Central memory CD4-positive, alpha-beta T cell (primary cell): ENCODE measurements at places on chromosomes 7 and 10.
A peak's percentile ranks its signal among the peaks of the same experiment; 100 is the strongest.

DNA sequence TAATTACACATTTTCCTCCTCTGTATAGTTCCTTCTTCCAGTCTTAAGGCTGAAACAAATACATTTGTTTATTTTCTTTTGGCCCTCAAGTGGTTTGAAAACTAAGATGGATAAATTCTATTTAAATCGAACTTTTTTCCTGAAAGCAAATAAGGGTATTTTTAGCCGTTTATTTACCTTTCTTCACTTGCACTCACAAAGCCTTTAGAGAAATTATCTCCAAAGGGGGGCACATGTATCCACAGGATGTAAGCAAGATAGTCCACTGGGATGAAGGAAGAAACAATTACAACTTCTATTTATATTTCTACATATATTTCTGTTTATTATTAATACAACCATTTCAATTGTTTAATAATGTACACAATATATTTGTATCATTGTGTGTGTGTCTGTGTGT lies 10.2 kb downstream of the CPA4 start:
- DNase-seq: no peak

- no peak for DNase-seq
Observed at GRCh38 chr7:105840981-105841749, 35.2 kb downstream of the ATXN7L1 start.

DNA sequence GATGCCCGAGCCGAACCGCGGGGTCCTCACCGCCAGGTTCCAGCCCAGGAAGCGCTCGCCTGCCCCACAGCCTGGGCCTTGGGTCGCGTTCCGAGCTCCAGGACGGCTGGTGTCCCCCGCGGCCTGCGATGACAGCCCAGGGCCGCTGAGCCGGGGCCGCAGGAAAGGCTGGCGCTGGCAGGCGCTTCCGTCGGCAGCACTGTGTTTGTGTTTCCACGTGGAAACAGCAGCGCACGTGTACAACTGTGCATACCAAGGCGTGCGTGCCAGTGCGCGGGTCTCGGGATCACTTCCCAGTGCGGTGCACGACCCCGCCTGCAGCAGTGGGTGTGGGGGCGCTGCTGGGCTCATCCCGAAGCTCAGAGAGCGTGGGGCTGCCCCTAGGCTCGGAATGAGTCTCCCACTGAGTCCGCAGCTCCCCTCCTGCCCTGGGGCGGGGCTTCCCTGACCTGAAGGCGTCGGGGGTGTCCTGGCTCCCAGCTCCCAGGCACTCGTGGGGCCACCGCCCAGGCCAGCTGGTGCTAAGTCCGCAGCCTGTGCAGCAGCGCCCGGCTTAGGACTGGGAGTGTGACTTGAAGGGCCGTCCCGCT lies 17.2 kb downstream of the AP5Z1 start:
- DNase-seq: no peak

GRCh38 chr10:28810057-28810870 lies 132.9 kb downstream of the BAMBI start:
- DNase-seq: no peak

DNA sequence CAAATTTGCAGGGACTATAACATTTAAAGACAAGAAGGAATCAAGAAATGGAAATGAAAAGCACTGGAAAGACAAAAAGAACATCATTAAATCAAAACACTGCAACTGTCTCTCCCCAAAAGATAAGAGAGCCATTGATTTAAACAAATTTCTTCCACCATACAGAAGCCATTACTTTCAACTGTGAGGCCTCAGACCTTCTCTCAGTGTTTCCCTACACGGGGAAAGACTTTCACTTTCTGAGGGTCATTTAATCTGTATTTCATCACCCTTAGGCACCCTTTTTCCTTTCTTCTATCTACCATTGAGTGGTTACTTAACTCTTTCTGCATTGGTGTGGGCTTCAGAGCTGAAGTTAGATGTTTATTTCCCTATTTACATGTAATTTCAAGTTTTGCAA lies 47.5 kb downstream of the CCDC172 start:
- no peak for DNase-seq

DNA sequence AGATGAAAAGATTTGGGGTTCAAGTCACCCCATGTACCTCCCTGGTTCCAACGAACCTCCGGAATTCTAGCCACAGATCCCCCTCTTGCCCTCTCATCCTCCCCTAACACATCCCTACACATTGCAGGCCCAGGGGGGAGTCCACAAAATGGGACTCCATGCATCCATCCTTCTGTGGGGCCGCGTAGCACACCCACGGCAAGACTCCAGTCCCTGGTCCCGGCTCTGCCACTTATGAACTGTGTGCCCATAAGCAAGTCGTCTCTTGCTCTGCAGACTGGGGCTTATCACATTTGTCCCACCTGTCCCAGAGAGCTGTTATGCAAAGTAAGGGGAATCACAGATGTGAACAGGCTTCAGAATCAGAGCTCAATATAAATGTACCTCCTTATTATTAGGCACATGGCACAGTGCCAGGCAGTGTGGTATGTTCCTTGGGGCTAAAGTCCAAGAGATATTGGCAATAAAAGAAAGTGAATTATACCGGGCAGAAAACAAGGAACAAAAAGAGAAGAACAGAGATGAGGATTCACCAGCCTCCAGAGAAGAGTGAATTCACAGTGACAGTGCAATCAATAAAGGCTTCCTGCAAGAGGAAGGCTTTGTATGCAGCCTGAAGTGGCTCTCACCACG lies 73.9 kb downstream of the KCNMA1 start:
- no peak for DNase-seq

GRCh38 chr7:14389595-14389994 lies 400.1 kb upstream of the ETV1 start:
- no peak for DNase-seq

DNA sequence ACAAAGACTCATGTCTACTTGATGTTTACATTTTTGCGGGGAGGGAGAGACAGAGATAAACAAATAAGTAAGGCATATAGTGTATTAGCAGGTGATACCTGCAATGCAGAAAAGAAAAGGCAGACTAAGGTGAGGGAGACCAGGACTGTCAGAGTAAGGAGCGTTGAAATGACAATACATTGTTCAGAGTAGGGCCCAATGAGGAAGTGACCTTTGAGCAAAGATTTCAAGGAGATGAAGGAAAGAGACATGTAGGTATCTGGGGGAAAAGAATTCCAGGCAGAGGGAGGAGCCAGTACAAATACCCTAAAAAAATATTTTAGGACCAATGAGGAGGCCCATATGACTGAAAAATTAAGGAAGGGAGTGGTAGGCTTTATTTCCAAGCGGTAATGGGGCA lies 162.7 kb upstream of the PRSS1 start:
- no peak for DNase-seq

- DNase-seq: no peak
Observed at GRCh38 chr10:131897297-131897899, 3.4 kb upstream of the PPP2R2D start.

GRCh38 chr7:834277-834676 lies 2.0 kb downstream of the SUN1 start:
- no peak for DNase-seq

GRCh38 chr10:33306126-33306525 lies 28.3 kb downstream of the NRP1 start:
- no peak for DNase-seq

DNA sequence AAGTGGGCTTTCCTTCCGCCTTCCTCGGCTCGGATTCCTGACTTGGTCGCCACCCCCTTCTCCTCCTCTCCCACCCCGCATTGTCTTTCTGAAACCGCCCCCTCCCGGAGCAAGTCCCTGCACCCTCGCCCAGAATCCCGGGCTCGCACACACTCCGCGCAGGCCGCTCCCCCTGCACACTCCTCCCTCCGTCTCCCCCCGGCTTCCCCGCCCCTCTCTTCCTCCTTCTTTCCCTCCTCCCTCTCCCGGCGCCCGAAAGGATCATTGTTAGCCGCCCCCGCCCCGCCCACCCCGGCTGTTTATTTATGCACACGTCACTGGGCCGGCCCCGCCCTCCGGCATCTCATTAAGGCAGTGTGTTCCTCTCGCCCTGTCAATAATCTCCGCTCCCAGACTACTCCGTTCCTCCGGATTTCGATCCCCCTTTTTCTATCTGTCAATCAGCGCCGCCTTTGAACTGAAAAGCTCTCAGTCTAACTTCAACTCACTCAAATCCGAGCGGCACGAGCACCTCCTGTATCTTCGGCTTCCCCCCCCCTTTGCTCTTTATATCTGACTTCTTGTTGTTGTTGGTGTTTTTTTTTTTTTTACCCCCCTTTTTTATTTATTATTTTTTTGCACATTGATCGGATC lies at the start of gene TCF7L2:
Gene TCF7L2, plus strand, starts transcription at position 373 of the 633 bp plus-strand sequence. CDS start 510 bp downstream, outside the sequence.
- DNase-seq: peak; percentile 48

DNA sequence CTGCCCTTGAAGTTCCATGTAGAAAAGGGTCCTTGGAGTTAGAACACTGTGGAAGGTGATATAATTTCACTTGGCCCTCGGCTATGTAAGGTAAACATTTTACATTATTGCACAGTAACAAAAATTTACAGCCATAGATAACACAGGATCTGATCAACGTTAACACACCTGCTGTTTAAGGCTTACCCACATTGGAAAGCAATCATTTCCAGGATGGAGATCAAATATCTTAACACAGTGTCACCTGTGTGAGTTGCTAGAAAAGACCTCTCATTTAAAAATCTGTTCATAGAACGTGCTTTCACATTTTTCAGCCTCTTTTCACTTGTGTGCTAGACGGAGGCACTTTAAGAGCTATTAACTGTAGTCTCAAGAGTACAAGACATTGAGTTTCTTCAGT lies 1.9 kb downstream of the TMEM229A start:
- no peak for DNase-seq

- no peak for DNase-seq
Observed at GRCh38 chr7:27329909-27330308, 87.3 kb downstream of the EVX1 start.

- DNase-seq: no peak
Observed at GRCh38 chr10:114735946-114736345, 77.9 kb upstream of the ABLIM1 start.

GRCh38 chr10:132368881-132369635 lies 27.9 kb upstream of the PWWP2B start:
- no peak for DNase-seq

DNA sequence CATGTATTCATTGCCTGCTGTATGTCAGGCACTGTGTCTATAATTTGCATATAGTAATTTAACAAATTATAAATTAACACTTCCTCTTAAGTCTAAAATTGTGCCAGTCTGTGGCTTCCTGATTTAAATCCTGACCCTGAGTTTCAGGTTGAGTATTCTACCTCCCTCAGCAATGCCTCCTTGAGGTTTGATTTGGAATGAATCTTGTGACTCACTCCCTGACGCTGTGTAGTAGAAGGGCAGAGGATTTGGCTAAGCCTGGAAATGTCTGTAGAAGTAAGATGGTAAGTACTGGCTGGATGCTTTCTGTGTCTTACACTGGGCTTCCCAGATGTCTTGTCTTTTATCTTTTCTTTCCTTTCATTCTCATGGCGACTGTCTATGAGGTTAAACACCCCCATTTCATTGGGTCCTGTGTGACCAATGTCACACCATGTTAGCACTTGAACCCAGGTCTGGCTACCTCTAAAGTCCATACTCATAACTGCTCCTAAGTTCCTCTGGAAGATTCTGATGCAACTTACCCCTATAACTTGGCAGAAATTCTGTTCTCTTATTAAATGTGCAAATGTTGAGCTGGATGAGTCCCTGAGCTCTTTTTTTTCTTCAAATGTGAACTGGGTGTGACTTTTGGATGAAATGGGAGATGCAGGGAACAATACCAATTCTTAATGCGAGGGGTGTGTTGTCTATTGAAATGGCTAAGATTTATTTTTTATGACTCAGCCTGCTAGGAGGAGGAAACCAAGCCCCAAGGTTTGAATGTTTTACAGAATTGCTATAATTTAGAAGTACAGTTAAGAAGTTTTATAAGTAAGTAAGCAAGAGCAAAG lies 48.5 kb downstream of the PLCE1 start:
- no peak for DNase-seq

DNA sequence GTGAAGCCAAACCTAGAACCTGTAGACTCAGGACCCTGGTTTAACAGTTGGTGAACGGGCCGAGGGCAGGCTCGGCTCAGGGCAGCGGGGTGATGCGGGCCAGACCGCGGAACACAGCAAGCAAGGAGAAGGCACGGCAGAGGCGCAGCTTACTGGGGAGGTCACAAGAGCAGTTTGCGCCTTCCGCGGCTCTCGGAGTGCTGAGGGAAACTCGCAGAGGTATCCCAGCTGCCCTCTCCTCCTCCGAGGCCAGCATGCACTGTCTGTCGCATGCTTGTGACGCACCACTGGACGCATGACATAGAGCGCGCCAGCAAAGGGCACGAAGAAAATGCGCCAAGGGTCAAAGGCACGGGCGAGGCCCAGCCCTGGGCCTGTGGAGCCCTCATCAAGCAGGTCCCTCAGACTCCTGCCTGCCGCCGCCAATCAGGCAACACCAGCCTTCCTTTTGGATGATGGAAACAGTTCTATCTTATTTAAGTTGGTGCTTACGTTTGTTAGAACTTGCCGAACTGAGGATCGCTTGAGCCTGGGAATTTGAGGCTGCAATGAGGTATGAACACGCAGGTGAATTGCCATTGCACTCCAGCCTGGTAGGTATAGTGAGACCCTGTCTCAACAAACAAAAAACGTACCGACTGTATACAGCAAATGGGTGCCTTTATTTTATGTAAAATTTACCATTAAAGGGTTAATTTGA lies 574.3 kb upstream of the GHITM start:
- no peak for DNase-seq

DNA sequence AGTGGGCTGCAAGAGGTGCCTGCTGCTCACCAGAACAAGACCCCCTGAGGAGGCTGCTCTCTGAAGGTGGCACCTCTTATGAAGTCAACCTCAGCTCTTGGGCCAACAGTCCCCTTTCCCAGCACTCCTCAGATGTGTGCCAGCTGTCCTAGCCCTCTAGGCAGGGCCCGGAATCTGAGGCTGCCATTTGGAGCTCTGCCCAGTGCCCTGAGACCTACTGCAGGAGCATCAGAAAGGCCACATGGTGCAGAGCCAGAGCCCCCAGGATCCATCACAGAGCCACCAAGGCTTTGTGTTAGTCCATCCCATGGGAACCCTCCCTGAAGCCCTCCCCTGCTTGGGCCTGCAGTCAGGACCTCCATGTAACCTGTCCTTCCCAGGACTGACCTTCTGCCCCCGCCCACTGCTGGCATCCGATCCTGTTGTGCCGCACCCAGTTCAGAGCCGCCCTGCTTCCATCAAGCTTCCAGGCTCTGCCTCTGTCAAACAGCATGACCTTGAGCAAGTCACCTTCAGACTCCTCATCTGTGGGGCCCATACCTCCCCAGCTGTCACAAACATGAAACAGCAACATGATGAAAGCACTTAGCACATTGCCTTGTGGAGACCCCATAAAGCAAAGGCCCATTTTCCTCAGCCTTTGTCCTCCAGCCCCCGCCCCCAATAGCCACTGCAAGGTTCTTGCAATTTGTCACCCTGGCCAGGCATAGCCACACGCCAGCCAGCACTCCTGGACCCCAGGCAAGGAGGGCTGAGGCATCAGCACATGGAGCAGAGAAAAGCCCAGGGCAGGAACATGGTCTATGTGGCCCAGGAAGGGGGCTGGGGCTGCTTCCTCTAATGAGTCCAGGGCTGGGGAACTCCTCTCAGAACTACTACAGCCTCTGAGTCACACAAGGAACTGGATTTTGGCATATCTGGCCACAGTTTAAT lies 51.7 kb downstream of the GRID1 start:
- no peak for DNase-seq

GRCh38 chr10:86440874-86441843 lies 74.6 kb upstream of the GRID1 start:
- no peak for DNase-seq
